Suprapubic skin (tissue), 4 donors: ENCODE measurements at places on chromosomes 5 and 9. TPM values are rescaled to one million over a fixed set of nuclear protein-coding genes. Genes with fewer than 3 reads are reported as not detected.
A peak's percentile ranks its signal among the peaks of the same experiment; 100 is the strongest.

DNA sequence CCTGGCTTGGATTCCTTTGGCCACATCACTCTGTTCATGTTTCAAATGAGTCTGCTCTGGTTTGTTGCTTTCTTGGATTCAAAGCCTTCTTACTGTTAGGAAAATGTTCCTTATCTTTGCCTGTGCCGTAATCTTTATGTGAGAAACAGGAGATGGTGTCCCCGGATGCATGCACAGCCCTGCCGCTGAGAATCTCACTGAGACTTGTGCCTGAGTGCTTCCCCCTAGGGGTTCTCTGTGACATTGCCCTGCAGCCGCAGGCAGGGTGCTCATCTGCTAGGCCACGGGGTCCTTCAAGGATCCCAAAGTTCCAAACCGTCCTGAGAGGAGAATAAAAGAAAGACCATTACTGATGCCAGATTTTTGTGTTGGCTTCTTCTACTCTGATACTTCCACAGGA lies 81.4 kb upstream of the ANKRD55 start:
- no peak overlapping the region for H3K4me3 ChIP-seq
- H3K27ac ChIP-seq = no peak overlapping the region
- H3K27me3 ChIP-seq = no peaks in the 10 kb centered on the region
- no peak for DNase-seq

DNA sequence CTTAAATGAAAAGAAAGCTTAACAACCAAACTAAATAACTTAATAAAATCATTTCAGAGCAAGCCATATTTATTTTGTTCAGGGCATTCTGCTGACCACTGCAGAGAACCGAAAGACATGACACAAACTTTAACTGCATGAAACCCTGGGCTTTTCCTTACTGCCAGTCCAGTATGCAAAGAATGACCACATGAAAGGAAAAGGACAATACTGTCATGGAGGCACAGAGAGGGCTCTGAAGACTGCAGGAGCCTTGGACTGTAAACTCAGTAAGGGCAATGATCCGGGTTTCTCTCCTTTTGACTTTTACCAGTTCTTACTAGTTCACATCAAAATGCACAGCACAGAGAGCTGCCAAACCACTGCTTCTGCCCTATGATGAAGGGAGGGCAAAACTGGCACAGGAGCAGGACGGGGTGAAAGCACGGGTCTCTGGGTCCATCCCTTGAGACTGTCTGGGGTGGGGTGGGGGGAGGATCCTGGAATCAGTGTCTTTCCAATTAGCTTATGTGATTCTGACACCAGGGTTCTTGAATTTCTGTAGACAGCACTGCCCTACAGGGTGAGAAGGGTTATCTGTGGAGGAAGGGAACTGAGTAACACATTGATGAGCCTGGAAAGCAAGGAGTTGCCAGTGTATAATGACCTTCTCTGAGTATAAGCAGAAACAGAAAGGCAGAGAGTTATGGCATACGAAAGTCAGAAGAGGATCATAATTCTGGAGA lies 44.7 kb downstream of the RNF130 start:
- H3K27ac ChIP-seq = peak overlapping the region; percentile 0
- no peaks in the 10 kb centered on the region for H3K4me1 ChIP-seq
- H3K27me3 ChIP-seq = no peaks in the 10 kb centered on the region
- no peaks in the 10 kb centered on the region for H3K36me3 ChIP-seq

DNA sequence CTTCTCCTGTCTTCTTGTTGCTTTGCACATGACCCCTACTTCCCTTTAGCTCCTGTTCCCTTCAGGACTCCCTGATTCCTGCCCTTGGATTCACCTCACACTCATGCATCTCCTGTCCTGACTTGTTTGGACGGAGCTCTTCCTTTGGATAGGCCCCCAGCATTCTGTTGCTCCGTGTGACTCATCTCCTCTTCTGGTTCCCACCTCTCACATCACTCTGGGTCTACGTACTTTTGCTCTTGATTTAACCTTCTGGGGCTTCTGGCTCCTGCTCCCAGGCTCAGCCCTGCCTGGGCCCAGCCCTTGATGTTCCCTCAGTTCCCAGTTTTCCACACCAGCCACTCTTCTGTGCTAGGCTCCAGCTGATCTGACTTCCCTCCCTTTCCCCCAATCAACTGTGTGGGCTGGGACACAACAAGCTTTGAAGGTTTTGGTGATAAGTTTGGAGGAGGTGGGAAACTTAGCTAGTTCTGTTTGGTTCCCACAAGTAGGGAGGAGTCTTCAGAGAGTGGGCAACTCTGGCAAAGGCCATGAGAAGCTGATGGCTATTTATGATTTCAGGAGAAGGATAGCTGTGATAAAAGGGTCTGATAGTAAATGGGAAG lies 331.5 kb downstream of the ARHGEF28 start:
- no peak for DNase-seq
- no peaks in the 10 kb centered on the region for H3K36me3 ChIP-seq
- H3K27ac ChIP-seq = no peak overlapping the region
- H3K4me3 ChIP-seq = no peak overlapping the region
- no peaks in the 10 kb centered on the region for H3K4me1 ChIP-seq

DNA sequence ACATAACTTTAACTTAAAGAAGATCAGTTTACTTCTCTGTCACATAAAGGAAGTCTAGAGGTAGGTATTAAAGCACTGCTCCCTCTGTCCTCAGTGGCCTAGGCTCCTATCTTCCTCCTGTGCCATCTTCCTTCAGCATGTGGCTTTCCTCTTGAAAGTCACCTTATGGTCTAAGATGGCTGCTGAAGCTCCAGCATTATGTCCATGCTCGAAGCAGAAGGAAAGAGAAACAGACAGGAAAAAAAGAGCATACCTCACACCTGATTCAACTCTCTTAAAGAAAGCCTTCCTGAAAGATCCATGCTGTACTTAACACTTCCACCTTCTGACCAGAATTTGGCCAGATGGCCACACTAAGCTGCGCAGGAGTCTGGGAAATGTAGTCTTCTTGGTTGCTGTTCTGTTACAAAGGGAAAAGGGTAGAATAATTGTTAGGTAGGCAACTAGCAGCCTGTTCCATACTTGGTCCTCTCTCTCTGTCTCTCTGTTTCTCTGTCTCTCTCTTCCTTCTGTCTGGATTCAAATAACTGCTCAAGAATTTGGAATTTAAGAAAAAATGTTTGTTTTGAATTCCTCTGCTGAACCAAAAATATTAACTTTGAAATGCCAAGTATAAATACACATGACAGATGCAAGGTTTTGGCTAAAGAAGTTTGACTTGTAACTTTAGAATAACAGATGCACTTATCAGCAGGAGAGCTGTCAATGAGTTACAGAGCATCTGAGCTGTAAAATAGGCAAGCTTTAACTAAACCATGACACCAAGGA lies 16.0 kb downstream of the TMEM174 start:
- no peak overlapping the region for H3K4me3 ChIP-seq
- DNase-seq = no peak
- no peaks in the 10 kb centered on the region for H3K36me3 ChIP-seq
- H3K27me3 ChIP-seq = peaks cover 8% of the 10 kb centered on the region
- no peak overlapping the region for H3K27ac ChIP-seq
- H3K4me1 ChIP-seq = no peaks in the 10 kb centered on the region

GRCh38 chr5:106451998-106452397 lies 1218.7 kb downstream of the EFNA5 start:
- no peak overlapping the region for H3K4me3 ChIP-seq
- H3K4me1 ChIP-seq = no peaks in the 10 kb centered on the region

- H3K27me3 ChIP-seq = no peaks in the 10 kb centered on the region
- DNase-seq = no peak
- no peaks in the 10 kb centered on the region for H3K36me3 ChIP-seq
- no peak overlapping the region for H3K27ac ChIP-seq
- no peak overlapping the region for H3K4me3 ChIP-seq
- H3K4me1 ChIP-seq = no peaks in the 10 kb centered on the region
These were observed 429.0 kb downstream of the ZNF608 start for GRCh38 chr5:124317451-124317850.

DNA sequence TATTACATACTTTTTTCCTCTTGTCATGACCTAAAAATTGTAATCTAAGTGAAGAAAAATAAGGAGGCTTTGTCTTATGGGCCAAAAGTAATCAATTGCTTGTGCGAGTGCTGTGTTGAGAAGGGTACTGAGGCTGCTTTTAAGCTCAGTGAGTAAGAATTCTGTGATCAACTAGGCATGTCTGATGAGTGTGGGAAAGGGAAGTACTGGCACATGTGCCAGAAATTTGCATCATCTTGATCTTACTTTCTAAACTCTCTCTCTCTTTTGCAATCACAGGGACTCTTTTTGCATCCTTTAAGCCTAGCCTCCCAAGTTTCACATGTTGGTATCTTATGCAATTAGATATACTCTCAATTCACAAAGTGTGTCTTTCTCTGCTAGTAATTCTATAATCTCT lies 329.9 kb downstream of the KIF4B start:
- no peaks in the 10 kb centered on the region for H3K36me3 ChIP-seq
- H3K4me1 ChIP-seq = no peaks in the 10 kb centered on the region
- no peak overlapping the region for H3K27ac ChIP-seq
- DNase-seq = no peak
- H3K27me3 ChIP-seq = no peaks in the 10 kb centered on the region
- H3K4me3 ChIP-seq = no peak overlapping the region

DNA sequence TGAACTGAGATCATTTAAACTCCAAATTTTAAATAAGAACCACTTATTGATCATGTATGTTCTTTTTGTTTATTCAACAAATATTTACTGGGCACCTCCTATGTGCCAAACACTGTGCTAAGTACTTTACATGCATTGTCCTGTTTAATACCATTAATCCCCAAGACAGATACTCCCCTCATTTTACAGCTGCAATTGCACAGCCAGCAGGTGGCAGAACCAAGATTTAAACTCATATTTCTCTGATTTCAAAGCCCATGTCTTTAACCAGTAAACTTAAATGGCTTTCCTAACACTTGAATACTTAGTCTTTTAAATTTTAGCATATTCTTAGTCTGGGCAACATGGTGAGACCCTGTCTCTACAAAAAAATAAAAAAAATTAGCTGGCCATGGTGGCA lies 43.4 kb upstream of the KIAA1958 start:
- H3K27me3 ChIP-seq = no peaks in the 10 kb centered on the region
- H3K4me3 ChIP-seq = no peak overlapping the region
- DNase-seq = no peak

GRCh38 chr9:96420468-96421219 lies 2.5 kb upstream of the ZNF367 start:
- DNase-seq = no peak
- H3K4me1 ChIP-seq = peaks cover 38% of the 10 kb centered on the region

DNA sequence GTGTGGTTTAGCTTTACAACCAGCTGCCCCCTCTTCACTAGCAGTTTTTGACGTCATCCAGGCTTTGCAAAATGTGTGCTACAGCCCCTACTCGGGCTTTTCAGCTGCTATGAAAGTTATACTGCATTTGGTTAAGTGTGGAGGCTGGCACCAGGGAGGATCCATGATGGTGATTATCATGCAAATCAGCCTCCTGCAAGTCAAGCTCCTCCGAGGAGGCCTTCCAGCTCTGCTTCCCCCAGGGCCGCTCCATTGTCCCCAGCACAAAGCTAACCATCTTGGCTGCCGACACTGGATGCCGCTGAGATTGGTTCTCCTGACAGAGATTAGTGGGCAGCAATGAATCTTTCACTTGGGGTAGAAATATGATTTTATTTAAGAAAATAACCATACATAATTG lies 159.6 kb downstream of the NR2F1-AS1 start:
- H3K4me3 ChIP-seq = no peak overlapping the region
- no peaks in the 10 kb centered on the region for H3K27me3 ChIP-seq
- H3K27ac ChIP-seq = no peak overlapping the region
- H3K4me1 ChIP-seq = peaks cover 13% of the 10 kb centered on the region

DNA sequence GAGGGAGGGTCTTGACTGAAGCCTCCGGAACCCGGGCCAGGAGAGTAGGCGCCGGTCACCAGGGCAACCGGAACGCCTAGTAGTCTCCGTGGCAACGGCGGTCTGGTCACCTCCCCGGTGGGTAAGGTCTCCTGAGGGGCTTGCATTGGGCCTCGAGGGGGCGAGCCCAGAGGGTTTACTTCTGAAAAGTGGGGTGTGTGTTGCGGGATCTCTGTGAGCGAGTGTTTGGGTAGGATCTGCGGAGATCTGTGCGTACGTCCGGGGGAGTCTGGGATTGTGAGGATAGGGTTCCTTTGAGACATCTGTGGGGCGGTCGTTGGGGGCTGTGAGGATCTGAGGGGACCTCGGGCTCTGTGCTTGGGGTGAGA lies at the start of gene FAM221B:
TSS of gene FAM221B (minus strand) at position 17 of the 368 bp plus-strand sequence. CDS start 2,571 bp downstream, outside the sequence.
- peak within 1 kb of the TSS; percentile 84 for H3K4me3 ChIP-seq
- no peaks in the 10 kb centered on the region for H3K36me3 ChIP-seq
- H3K27me3 ChIP-seq = no peaks in the 10 kb centered on the region
- peak within 1 kb of the TSS; percentile 95 for H3K27ac ChIP-seq
- no peak for DNase-seq
- peaks cover 63% of the 10 kb centered on the region for H3K4me1 ChIP-seq

- DNase-seq = no peak
- H3K4me1 ChIP-seq = peaks cover 16% of the 10 kb centered on the region
- H3K4me3 ChIP-seq = no peak overlapping the region
- H3K27me3 ChIP-seq = no peaks in the 10 kb centered on the region
- no peaks in the 10 kb centered on the region for H3K36me3 ChIP-seq
These were observed 34.8 kb downstream of the ITGA2 start for GRCh38 chr5:53023969-53024368.

DNA sequence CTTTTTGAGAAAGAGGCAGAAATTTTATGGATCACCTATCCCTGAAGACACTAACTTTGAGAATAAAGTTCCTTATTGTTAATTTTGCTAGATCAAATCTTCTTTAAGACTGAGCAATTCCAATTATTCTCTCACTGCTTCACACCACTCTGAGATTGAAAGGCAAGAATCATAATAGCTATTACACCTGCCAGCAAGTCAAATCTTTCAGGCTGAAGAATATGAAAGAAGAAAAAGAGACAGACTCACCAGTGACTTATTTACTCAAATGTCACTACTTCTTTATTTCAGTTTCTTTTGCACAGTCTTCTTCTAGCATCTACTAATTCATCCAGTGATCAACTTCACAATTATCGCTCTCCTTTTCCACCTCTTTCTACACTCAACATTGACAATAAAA lies 35.9 kb upstream of the PLPPR1 start:
- H3K27ac ChIP-seq = no peak overlapping the region
- H3K36me3 ChIP-seq = no peaks in the 10 kb centered on the region
- no peak overlapping the region for H3K4me3 ChIP-seq
- H3K4me1 ChIP-seq = no peaks in the 10 kb centered on the region

The SPATA9 gene
- total RNA-seq = not detected

The FBP1 gene
- 12.1 TPM for total RNA-seq

The KIF4B gene
- 0.72 TPM for total RNA-seq

The FOXD4L4 gene
- total RNA-seq = not detected
